GDM1 (cell line): ENCODE measurements at places on chromosomes 2 and 18.

GRCh38 chr2:176834226-176834625 lies 378.4 kb upstream of the HNRNPA3 start:
- no peak for DNase-seq

GRCh38 chr18:31685097-31686082 lies 1.0 kb upstream of the B4GALT6 start:
- peak; percentile 88 for DNase-seq

DNA sequence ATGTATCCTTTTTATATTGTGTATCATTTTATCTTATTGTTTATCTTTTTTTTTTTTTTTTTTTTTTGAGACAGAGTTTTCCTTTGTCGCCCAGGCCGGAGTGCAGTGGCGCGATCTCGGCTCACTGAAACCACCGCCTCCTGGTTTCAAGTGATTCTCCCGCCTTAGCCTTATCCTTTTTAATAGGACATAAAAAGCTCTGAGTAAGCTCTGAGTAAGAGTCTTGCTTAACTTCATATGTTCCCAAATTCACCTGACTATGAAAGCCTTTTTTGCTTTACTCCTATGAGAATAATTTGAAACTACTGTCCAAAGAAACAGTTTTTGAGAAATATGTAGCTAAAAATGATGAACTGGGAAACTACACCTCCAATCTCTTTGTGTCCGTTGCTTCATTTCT lies 525.5 kb downstream of the IRS1 start:
- DNase-seq = no peak

DNA sequence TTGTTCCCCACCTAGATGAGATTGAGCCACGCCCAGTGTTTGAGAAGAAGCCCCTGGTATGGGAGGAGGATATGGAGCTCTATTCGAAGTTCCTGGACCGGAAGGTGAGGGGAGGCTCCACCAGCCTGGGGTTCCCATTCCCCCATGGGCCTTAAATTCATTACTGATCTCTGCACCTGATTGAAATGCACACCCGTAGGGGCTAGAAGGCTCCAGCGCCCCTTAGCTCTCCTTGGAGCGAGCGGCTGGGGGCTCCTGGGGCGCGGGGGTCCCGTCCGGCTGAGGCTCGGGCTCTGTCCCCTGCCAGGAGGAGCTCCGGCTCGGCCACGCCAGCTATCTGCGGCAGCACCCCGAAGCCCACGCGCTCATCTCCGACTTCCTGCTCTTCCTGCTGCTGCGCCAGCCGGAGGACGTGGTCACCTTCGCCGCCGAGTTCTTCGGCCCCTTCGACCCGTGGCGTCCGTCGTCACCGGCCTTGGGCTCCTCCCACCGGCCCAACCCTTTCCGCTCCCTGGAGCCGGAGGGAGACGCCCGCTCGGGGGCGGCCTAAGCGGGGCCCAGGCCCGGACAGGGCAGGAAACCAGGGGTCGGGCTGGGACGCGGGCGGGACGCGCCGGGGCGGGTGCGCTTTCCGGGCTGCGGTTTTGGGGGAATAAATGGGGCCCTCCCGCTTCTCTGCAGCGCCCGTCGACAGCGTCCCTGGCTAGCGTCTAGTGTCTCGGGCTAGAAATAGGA lies 10.9 kb downstream of the CATIP start:
- DNase-seq = peak; percentile 89

- no peak for DNase-seq
These were observed 817.9 kb downstream of the SOCS6 start for GRCh38 chr18:71106701-71107100.
